ENCODE measurements at places on chromosomes 2 and 18.

- DNase-seq: no peak
Observed at GRCh38 chr2:44051593-44052347, 56.0 kb upstream of the LRPPRC start.

GRCh38 chr18:51097021-51097822 is 67.2 kb downstream of the SMAD4 start:
- no peak for DNase-seq

DNA sequence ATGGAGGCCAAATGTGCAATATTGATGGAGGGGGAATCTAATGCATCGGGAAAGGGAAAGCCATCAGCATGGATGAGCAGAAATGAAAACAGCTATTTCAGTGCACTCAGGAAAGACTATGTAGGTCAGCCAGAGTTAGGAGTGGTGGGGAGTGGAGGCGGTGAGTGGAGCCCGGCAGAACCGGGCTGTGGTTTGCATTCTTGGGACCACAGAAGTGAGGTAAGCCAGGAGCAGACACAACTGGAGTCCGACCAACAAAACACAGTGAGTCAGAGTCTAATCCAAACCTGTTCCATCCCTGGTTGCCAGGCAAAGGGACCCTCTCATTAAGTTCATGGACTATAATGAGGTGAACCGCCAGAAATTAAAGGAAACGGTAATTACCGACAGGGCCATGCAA is 61.1 kb upstream of the RAB12 start:
- DNase-seq: no peak

DNA sequence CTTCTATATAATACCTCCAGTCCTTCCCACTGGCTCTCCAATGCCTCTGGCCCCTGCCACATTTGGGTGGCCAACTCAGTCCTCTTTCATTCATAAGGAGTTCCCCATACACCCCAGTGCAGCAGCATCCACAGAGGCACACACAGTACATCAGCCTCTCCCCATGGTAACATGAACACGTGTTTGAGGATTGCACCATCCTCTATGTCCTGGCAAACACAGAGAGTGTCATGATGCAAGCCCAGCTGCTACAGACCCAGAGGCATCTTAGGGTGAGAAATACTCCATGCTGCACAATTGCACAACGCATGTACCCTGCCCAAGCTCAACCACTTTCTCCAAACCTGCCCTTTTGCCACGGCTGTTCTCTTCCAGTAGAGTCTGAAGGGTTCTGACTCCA is 11.5 kb downstream of the IGFBP5 start:
- no peak for DNase-seq

- no peak for DNase-seq
Observed at GRCh38 chr2:9135822-9136558, 70.6 kb upstream of the ASAP2 start.

- no peak for DNase-seq
Observed at GRCh38 chr18:67710639-67711038, 194.1 kb upstream of the DSEL start.

DNA sequence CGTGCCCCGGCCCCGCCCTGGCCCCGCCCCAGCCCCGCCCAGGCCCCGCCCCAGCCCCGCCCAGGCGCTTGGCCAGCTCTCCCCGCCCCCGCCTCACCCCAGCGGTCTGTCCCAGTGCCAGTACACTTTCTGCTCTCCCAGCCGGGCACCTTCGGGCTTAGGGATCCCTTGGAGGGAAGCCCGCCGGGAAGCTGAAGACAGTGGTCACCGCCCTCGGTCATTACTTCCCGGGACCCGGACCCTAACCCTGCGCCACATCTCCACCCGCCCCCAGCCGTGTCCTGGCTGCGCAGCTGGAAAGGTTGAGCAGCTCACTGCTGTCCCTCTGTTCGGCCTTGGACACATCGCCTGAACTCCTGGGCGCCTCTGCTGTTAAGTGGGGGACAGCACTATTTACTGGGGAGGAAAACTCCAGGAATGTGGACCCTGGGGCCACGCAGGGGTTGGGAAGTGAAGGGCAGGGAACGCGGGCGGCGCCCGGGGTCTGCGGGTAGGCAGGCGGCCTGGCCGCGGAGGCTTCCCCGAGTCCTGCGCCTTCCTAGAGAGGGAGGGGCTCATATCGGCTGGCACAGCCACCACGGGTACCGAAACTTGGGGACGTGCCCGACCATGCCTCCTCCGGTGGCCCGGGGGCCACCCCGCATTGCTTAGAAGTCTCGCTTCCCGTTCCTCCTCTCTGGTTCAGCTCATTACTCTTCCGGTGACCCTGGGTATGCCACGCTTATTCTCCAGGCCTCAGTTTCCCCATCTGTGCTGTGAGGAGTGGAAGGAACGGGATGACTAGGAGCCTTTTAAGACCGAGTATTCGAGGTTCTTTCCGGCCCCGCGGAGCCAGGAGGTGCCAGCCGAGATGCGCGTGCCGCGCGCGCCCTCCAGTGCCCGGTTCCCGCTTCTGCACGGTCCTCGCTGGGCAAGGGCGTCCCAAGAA is 121.0 kb downstream of the GYPC start:
- DNase-seq: no peak

DNA sequence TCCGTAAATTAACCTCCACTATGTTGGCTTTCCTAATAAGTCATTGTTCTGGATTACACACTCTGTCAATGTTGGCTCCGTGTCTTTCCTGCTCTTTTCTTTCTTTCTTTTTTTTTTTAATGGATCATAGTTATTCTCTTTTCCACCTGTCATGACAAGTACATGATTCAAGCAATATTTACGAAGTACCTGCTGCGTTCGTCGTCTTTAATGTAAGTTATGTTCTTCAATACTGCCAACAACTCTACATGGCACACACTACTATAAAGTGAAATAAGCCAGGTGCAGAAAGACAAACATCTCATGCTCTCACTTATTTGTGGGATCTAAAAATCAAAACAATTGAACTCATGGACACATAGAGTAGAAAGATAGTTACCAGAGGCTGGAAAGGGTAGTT is 239.1 kb downstream of the SCG2 start:
- peak; percentile 74 for DNase-seq

- DNase-seq: no peak
Observed at GRCh38 chr2:193774166-193774565, 1579.4 kb upstream of the TMEFF2 start.

DNA sequence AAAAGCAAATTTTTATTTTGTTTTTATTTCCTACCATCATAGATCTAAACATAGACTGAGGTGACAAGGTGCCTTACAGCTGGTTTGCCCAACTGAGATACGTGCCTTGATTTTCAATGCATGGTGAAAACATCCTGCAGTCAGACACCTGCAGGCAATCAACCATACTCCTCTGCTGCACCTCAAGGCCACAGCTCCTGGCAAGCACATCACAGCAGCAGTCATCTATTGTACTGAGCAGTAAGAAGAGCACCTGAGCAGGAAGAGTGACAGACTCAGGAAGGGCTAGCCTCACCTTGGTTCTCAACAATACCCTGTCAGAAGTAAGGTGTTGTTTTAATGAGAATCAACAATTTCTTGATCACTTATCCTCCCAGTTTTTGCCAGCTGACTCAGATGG is 1206.8 kb upstream of the NRXN1 start:
- no peak for DNase-seq

DNA sequence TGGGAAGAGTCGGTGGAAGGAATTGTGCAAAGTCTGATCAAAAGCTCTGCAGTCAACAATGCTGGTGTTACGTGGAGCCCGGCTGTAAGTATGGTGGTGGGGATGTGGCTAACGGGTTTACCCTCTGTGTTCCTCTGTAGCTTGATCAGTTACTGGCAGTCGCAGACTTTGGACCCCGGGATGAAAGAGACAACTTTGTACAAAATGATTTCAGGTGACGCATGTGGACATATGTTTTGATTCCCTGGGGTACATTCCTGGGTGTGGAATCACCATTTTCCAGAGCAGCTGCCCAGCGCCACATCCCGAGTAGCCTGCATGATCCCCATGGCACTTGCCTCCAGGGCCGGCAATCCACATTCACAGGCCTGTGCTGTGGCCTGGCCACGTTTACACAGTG is 9.8 kb downstream of the RBFA start:
- no peak for DNase-seq

DNA sequence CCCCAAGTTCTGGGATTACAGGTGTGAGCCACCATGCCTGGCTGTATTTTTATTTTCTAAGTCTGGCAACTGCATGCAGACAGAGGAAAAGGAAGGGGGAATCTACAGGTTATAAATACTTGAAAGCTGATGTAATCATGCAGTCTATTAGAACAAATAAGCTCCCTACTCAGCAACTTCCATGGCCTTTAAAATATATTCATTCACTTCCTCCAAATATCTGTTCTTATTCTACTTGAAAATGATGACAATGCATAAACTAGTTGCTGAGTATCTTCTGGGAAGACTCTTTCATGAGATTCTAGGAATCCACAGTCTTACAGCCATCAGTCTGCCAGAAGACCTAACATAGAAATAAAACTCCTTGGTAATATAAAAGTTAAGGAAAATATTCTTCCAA is 66.9 kb upstream of the NCKAP5 start:
- DNase-seq: no peak

GRCh38 chr2:239131521-239131920 is 269.3 kb downstream of the HDAC4 start:
- DNase-seq: no peak

- DNase-seq: no peak
Observed at GRCh38 chr2:109341355-109342255, 212.6 kb downstream of the SH3RF3 start.

DNA sequence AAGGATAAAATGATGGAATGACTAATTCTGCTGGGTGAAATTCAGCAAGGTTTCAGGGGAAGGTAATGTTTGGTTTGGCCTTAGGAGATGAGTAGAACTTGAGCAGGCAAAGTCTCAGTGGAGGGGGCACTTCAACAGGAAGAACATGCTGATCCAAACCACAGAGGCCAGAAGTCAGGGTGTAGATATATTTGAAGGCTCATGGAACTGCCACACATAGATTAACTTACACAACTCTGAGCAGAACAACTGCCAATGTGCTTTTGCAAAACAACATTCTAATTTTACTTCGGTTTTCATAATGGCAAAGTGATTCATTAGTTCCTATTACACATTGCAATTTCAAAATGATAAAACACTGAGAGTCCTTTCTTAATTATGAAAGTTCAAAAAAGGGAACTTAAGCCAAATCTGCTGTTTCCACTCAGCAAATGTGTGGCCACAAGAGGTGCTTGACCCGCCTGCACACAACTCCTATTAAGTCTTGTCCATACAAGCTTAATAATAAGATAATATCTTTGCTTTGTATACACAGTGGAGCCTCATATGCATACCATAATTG is 284.8 kb downstream of the MREG start:
- DNase-seq: no peak

- DNase-seq: no peak
Observed at GRCh38 chr2:98473995-98474780, 29.5 kb downstream of the INPP4A start.

- DNase-seq: no peak
Observed at GRCh38 chr18:38751898-38752297, 1186.3 kb upstream of the CELF4 start.

DNA sequence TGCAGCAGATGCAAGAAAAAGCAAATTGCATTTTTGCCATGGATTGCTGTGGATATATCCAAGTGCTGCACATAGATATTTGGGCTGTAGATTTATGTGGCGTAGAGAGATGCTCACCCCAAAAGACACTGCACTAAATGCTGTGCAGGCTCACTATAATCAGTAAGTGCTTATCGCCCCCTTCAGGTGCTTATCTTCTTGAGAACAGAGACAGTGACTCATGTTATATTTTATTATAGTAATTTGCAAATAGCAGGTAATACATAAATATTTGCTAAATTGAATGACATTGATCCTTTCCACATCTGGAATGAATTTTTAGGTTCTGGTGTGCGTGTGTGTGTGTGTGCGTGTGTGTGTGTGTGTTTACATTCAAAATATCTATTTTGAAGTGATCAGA is 36.8 kb upstream of the PLEKHM3 start:
- no peak for DNase-seq

- no peak for DNase-seq
Observed at GRCh38 chr2:150192701-150193100, 294.8 kb downstream of the RND3 start.

- DNase-seq: no peak
Observed at GRCh38 chr2:64359171-64359891, 94.6 kb upstream of the LGALSL start.

DNA sequence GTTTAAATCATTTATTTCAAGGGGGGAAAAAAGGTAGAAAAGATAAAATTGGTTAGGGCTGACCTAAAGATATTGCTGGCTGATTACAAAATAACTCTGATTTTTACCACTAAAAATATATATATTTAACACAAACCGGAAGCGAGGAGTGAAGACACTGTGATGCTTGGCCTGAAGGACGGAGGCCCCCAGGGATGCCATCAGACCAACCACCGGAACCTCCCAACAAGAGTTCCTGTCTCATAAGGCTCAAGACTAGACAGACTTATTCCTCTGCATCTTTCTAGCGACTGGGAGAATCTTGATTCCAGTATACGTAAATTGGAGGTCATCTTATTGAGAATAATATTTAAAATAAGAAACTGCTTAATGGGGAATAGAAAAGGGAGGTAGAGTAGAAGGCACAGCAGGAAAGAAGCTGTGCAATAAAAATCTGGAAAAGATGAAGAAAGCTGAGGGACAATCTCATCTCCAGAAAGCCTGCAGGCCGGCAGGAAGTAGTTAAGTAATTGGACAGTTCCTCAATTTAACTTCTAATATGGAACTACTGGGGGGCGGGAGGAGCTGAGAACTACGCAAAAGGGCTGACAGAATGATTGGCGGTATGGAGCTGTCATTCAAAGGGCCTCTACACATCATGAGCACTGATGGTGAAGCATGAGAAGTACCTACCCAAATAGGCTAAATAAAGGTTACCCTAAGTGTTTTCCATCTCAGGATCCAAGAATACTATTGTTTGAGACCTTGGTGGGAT is 91.1 kb downstream of the DTNB start:
- DNase-seq: no peak

- no peak for DNase-seq
Observed at GRCh38 chr18:60870261-60871153, 462.7 kb upstream of the CDH20 start.

GRCh38 chr2:407630-408029 is 119.7 kb upstream of the ALKAL2 start:
- no peak for DNase-seq

GRCh38 chr2:203631068-203631757 is 75.2 kb upstream of the CD28 start:
- no peak for DNase-seq

DNA sequence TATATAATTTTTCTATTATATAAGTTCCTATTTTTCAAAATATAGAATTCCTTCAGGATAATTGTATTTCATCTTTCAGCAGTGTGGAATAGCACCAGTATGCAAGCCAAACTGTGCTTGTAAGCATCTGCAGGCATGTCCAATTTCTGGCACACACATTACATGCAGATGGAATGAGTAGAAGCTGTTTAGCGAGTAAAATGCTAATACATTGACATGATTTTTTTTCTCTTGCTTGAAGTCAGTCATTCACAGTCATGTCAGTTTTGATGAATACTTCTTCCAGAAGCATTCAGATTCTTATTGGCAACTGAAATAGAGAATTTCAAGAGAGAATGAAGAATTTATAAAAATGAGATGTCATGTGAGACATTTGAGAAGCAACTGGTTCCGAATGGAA is 109.4 kb downstream of the CERS6 start:
- DNase-seq: no peak

DNA sequence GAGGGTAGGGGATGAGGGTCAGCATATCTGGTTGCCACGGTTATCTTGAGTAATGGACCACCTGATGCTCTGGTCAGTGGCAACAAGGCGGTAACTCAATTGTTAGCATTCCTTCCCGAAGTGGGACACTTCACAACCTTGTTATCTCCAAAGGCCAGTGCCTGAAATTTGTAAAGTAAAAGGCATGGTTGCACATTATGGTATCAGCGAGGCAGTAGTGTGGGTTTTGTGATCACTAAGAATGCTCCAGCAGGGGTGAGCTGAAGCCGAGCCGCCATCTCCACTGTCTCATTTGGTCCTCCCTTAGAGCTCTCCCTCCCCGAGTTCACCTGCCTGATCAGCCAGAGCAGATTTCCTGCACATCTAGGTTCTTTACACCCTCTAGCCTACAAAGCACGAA is 50.5 kb upstream of the LGALSL start:
- DNase-seq: no peak

Data from NCI-H2081 treated with DMSO at 0.1 percent for 48 hours (cell line).